ENCODE measurements at places on chromosomes 13 and 19.

DNA sequence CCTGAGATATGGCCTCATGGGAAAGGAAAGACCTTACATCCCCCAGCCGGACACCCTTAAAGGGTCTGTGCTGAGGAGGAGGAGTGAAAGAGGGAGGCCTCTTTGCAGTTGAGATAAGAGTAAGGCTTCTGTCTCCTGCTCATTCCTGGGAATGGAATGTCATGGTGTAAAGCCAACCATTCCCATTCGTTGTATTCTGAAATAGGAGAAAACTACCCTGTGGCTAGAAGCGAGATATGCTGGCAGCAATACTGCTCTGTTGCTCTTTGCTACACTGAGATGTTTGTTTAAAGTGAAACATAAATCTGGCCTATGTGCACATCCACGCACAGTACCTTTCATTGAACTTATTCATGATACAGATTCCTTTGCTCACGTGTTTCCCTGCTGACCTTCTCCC is 783 bp upstream of the ZNF587B start:
- no peak for DNase-seq

DNA sequence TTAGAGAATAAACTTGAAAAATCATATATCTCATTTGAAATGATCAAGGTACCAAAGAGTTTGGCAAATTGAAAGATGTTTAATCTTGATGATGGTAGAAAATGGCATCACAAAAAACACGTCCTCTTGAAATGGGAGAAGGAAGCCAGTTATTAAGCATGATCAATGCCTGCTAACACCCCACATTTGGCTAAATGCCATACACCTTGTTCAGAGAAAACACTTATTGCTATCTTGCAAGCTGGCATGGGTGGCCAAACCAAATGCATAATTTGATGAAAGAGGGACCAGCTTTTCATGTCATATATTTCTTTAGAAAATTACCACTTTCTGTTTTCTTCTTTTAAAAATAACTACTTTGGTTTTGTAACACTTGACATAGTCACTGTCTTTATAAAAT is 141.3 kb downstream of the ZAR1L start:
- DNase-seq = no peak

DNA sequence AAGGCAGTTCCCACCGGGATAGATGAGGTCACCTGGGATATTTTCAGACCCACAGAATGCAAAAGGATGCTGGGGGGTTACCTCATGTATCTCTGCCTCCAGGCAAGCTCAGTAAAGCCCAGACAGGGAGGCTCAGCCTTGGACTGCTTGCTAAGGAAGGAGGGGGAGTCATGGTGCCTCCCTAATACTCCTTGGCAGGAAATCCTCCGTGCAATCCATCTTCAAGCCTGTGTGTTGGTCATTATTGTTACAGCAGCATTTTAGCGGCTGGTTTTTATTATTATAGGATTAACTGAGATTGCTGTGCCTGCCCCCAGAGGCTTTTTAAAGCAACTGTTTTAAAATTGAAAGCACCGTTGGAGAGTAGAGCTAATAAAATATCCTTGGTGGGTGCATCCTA is 188.5 kb upstream of the UBL3 start:
- DNase-seq = no peak

DNA sequence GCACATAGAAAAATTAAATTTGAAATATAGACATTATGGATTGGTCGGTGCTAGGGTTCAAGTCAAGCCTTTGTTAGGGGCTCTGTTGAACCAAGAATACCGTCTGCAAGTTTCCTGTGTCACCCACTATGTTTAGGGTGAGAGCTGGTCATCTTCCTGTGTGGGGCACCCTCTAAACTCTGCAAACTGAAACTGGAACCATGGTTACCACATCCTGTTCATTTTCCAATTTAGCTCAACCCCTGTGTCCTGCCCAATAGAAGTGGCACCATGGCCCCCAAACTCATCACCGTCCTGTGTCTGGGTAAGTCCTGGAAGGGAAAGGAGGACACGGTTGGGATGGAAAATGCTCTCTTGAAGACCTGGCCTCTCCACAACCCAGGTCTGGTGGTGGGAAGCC is 29.9 kb downstream of the LAIR2 start:
- DNase-seq = peak; percentile 88

- DNase-seq = peak; percentile 30
These were observed 173.7 kb downstream of the KLF12 start for GRCh38 chr13:73960474-73960873.

GRCh38 chr13:113183450-113184129 is 24.9 kb downstream of the PCID2 start:
- DNase-seq = no peak

GRCh38 chr19:16070366-16070990 is 5.8 kb upstream of the TPM4 start:
- peak; percentile 88 for DNase-seq

GRCh38 chr19:30593975-30594745 is 222.0 kb downstream of the ZNF536 start:
- no peak for DNase-seq

- DNase-seq = peak; percentile 34
These were observed 1.4 kb downstream of the WDFY2 start for GRCh38 chr13:51585696-51586095.

- no peak for DNase-seq
These were observed 574 bp downstream of the MKNK2 start for GRCh38 chr19:2050349-2050990.

DNA sequence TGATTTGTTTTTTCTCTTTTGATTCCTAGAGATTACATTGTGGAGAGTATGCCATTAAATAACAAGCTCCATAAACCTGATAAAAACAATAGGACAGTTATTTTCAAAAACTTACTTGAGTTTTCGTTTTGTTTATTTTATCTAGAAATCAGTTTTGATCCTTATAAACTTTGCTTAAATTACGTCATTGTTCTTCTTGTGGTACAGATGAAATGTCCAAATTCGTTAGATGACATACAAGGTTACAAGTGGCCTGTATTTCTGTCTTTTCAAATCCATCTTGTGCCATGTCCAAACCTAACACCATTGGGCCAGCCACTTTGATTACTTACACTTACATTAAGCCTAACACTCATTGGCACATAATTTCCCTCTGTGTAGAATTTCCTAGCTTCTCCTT is 372.0 kb downstream of the PCDH9 start:
- DNase-seq = no peak

GRCh38 chr13:112704308-112705145 is 14.7 kb downstream of the ATP11A start:
- DNase-seq = no peak

DNA sequence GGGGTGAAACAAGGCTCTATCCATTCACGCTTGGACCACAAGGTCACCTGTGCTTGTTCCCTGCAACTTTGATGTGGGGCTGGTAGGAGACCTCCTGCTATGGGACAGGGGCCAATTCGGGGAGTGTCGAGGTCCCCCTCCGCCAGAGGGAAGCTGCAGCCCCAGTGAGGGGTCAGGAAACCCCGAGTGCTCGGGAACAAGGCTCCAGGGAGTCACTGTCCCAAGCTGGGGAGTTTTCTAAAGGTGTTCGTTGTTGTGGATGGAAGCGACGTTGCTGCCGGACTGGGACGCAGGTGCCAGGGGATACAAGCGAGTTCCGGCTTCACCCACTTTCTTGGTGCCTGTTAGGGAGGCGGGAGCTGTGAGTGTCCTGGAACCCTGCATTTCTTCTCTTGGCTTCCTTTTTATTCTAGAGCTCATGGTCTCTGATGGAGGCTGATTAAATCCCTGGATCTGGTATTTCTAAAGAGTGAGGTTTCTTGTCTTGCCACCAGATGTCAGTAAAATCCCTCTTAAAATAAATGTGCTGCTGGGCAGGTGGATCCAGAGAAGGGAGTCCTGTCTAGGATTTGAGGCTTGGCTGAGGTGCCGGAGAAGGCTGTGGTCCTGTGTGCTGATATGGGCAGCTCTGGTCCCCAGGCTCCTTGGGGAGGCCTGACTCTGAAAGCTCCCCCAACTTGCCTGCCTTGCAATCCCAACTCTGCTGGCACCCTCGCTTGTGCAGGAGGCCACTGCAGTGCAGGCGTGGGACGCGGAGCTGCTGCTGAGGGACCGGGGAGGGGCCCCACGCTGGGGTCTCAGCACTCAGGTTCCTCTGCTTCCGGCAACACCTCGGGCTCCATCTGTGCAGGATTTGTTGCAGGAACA is 153.9 kb downstream of the TEX29 start:
- DNase-seq = peak; percentile 38

GRCh38 chr19:30733826-30734550 is 361.8 kb downstream of the ZNF536 start:
- no peak for DNase-seq

GRCh38 chr19:45863840-45864628 is at the start of gene FOXA3:
Gene FOXA3 (plus strand): TSS chr19:45864326. CDS start chr19:45864457, 131 bp downstream.
- DNase-seq = peak; percentile 69

DNA sequence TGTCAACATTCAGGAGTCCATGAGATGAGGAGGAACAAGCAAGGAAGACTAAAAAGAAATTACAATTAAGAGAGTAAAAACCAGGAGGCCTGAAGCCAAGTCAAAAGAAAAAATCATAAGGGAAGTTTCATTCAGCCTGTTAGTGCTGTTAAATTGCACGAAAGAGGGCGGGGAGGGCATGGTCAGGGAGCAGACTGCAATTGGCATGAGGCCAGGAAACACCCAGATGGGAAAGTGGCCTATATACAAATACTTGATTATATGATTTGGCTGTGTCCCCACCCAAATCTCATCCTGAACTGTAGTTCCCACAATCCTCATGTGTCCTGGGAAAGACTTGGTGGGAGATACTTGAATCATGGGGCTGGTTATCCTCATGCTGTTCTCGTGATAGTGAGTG is 43.9 kb downstream of the TNFSF13B start:
- DNase-seq = no peak

DNA sequence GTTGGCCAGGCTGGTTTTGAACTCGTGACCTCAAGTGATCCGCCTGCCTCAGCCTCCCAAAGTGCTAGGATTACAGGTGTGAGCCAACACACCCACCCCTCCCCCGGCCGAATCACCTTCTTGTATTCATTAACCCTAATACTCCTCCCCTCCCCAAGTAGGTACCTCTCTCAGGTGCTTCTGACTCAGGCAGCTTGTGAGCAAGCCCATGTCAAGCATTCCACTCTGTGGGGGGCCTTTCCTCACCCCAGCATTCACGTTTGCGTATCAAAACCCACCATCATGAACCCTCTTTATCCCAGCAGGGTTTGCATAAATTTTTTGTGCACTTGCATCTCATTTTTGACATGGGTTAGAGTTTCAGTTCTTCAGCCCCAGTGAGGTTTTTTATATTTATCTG is 23.6 kb upstream of the RFXAP start:
- no peak for DNase-seq

DNA sequence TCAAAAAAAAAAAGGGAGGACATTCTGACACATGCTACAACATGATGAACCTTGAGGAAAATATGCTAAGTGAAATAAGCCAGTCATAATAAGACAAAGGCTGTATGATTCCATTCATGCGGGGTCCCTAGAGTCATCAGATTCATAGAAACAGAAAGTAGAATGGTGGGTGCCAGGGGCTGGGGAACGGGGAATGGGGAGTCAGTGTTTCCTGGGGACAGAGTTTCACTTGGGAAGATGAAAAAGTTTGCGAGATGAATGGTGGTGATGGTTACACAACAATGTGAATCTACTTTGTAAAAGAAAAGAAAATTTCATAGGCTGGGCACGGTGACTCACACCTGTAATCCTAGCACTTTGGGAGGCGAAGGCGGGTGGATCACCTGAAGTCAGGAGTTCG is 6.1 kb upstream of the CLEC4G start:
- DNase-seq = peak; percentile 44

DNA sequence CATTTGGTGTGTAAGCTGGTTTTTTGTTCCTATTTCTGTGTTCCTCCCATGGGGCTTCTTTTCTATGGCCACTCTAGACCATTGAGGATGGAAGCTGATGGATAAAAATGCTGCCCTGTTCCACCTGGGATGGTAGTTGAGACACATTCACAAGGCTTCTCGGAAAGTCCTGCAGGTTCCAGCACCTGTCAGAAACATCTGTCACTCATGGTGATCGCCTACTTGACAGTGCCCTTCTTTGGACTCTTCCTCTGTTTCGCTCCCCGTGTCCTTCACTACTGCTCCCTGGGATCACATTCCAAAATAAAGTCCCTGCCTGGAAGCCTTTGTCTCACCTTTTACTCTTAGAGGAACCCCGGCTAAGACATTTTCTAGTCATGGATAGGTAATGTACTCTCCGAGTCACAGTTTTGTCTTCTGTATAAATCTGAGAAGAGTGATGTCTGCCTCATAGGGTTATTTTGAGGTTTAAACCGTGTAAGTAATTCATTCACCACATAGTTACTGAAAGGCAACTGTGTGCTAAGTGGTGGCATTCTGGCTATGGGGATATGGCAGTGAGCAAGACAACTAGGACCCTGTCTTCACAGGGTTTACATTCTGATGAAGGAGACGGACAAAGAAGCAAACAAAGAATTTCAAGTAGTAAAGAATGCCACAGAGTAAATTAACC is 21.0 kb downstream of the UBAC2 start:
- DNase-seq = no peak

GRCh38 chr19:50673118-50673517 is 23.9 kb downstream of the C19orf81 start:
- DNase-seq = no peak

DNA sequence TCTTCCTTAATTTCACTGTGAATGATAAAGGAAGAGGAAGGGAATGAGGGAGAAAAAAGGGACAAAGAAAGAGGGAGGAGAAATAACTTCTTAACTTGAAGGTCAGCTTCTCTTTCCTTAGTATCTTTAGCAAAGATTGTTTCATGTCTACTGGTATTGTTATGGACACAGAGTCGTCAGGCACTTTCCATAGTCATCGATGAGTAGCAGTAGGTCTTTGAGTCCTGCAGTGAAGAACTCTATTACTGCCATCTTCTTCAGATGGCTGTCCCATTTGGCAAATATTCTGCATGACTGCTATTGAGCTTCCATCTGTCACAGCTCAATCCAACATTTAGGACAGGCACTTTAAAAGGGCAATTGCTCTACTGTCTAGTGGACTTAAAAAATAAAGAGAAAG is 2463.1 kb downstream of the PCDH9 start:
- DNase-seq = no peak

DNA sequence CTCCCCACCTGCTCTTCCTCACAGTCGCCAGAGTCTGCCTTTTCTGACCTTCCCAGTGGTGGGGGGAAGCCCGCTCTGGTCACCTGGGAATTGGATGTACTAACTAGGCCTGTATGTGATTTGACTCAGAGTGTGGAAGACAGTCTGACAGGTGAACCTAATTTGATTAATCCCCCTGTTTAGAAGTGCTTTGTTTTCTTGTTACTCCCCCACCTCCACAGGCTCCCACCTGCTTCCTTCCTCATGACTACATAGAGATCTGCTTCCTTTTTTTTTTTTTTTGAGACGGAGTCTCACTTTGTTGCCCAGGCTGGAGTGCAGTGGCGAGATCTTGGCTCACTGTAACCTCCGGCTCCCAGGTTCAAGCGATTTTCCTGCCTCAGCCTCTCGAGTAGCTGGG is 44.0 kb downstream of the COG3 start:
- DNase-seq = no peak

DNA sequence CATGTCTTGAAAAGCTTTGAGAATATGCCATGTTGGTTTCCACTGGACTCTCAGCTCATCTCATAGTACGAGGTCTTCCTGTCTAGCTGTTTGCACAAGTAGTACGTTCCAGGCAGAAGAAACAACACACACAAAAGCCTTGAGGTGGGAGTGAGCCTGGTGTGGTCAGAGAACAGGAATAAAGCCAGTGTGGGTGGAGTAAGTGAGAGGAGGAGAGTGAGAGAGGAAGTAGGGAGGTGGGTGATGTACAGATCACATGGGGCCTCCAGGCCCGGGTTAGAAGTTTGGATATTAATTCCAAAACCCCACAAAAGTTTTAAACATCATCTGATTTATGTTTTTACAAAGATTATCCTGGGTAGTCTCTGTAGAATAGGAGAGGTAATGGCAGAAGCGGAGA is 230.6 kb downstream of the MTUS2 start:
- no peak for DNase-seq

GRCh38 chr13:59750860-59751259 is 412.9 kb downstream of the DIAPH3 start:
- DNase-seq = no peak
